HCT116 (cell line): ENCODE measurements at places on chromosomes 12 and 14.

- DNase-seq = no peak
These were observed 69.3 kb upstream of the SCN8A start for GRCh38 chr12:51521554-51522276.

DNA sequence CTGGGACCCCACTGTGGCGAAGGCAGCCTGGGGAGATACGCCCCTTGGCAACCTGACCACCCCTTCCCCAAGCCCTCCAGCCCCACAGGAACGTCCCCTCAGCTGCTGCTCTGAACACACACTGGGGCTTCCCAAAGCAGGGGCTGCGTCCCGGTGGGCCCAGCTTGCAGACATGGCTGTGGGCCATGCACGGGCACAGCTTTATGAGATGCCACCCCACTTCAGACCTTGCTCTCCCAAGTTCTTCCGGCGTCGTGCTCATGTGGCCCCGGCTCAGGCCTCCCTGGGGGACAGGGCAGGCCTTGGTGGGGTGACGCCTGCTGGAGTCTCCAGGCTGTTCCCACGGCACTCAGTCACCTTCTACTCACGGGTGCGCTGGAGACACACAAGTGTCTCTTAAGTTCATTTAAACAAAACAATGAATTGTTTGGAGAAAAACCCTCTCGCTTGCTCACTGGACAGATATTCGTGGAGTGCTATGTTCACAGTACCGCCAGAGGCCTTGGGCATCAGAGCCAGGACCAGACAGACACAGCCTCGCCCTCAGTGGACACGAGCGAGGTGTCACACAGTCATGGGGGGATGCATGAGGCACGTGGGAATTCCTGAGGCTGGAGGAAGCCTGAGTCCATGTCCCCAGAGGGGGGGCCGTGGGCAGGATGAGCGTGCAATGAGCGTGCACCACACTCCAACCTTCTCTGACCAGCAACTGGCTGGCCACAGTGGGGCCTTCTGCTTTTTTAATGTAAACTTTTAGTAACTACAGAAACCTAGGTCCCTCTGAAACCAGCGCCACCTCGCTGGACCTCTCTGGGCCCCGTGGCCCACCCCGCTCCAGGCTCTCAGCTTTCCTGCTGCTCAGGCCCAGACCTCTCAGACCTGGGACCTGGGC lies 4.3 kb downstream of the GALNT9 start:
- no peak for DNase-seq

DNA sequence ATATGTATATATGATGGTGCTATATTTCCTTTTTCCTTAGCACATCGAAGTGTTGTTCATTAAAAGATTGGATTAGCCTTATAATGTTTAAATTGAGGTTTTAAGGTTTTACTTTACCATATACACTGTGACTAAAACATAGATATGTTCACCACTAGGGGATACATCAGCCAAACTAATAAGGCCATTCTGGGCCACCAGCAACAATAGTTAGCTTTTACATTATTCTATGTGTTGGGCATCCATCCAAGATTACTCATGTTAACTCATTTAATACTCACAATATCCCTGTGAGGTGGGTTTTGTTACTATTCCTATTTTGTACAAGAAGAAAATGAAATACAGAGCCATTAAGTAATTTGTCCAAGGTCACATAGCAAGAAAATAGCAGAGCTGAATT lies 202.6 kb upstream of the AVPR1A start:
- no peak for DNase-seq

DNA sequence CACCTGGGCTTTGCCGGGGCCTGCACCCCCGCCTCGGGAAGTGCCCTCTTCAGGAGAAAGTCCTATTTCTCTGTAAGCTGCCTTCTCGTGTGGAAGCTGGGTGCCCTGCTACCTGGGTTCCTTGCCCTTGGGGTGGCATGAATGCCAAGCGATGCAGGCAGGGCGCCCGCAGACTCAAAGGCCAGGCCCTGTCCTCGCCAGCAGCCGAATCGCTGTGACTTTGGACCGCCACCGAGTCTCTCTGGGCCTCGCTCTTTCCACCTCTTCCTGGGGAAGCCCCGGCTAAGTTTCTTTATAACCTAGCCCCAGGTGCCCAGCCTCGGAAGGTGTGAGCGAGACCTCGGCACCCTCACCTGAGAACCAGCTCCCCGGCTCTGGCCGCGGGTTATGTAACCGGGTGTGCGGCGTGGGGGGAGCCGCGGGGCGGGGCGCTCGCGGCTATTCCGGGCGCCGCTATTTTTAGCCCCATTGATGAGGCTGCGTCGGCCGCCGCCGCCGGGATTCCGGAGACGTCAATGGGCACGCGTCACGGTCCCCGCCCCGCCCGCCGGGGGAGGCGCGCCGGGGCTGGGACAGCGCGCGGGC lies 14.6 kb upstream of the NR4A1 start:
- DNase-seq = no peak

GRCh38 chr12:85616201-85616600 lies 220.0 kb downstream of the RASSF9 start:
- no peak for DNase-seq

DNA sequence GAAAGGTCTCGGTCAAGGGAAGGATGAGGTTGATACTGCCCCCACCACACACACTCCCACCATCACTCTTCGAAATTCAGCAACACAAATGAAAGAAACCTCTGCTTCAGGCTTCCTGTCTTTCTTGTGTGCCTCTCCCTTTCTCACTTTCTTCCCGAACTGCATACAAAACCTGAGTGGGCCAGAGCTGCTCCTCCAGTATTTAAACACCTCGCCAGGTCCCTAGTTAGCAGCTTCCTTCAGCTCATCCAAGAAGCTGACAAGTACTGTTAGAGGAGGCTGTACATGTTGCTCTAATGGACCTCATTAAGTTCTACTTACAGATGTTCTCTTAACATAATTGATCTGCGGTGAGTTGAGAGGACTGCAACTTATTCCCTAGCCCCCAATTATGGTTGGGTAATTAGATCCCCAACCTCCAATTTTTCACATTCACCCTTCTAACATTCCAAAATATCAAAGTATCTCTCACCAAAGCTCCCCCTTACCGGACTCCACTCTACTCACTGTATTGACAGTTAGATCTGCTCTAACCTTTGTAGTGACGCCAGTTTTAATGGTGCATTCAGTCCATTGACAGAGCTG lies 4.1 kb upstream of the LMO3 start:
- no peak for DNase-seq

DNA sequence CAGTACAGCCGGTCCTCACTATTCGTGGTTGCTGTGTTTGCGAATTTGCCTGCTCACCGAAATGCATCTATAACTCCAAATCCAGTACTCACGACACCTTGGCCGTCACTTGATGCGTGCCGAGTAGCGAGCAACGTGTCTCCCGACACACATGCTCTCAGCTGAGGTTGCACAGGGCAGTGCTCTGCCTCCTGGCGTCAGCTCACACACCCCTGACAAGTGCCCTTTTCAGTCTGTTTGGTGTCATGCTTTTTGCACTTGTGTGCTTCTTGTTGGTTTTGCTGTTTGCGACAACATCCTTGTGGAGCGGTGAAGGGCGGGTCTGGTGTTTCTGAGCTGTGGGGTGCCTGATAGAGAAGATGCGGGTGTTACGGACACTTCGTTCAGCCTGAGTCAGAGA lies 110.4 kb upstream of the RFLNA start:
- DNase-seq = no peak

DNA sequence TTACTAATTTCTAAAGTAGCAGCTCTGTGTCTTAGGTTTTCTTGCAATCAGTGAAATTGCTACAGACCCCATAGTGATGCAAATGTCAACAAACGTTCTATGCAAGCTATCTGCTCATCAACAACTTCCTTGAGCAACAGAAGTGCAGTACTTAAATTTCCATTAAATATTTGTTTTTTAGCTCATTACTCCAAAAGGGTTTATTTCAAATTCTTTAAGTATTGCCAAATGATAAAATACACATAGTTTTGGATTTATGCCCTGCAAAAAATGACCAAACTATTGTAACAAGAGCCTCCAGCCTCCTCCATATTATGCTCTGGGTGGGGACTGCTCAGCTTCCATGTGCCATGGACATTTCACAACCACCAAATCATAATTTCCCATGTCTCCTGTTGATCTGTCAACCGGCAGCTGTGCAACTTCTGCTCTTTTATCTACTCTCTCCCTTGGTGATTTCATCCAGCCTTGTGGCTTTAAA lies 4.4 kb downstream of the BDKRB1 start:
- DNase-seq = no peak

DNA sequence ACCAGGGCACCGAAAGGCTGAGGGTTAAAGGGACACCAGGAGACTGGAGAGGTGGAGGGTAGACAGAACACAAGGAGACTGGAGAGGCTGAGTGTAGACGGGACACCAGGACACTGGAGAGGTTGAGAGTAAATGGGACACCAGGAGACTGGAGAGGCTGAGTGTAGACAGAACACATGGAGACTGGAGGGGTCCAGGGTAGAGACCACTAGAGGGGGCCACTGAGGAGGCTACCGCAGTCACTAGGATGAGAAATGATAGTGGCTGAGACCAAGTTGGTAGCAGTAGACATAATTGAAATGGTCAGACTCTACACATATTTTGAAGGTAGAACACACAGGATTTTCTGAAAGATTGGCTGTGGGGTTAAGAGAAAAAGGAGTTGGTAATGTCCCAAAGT lies 68.2 kb downstream of the PAH start:
- no peak for DNase-seq

GRCh38 chr12:24661657-24662096 lies 287.2 kb downstream of the BCAT1 start:
- DNase-seq = no peak

GRCh38 chr12:15705606-15706005 lies 83.6 kb downstream of the EPS8 start:
- DNase-seq = no peak

DNA sequence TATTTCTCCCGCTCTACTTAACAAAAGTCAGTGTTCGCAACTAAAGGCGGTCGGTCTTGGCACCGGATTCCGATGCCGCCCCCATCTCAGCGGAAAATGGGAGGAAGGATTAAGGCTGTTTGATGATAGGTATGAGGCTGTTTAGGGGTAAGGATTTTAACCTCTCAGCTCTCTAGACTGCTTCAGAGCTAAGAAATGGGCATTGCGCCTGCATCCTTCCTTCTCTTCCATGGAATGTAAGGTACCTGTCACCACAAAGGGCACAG lies 1.4 kb downstream of the COCH start:
- DNase-seq = no peak

DNA sequence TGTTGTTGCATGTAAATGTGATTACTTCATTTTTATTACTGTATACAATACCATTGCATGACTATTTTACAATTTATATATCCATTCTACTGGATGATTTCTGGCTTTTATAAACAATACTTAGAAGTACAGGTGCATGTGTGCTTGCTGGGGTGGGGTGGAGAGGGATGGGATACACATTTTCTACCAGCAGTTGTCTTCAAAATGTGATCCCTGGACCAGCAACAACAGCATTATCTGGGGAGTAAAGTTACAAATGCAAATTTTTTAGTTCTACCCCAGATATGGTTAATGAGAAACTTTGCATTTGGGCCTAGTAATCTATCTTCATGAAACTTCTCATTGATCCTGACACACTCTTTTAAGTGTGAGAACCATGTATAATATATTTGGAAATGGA lies 905.4 kb upstream of the ATXN7L3B start:
- no peak for DNase-seq

GRCh38 chr12:16474801-16475200 lies 127.4 kb downstream of the MGST1 start:
- no peak for DNase-seq
